Occipital lobe (tissue), 3 donors: ENCODE measurements at places on chromosomes 2 and 18.

GRCh38 chr18:52570975-52571374 is 231.0 kb downstream of the DCC start:
- no peak for DNase-seq

GRCh38 chr2:60247471-60247870 is 306.0 kb downstream of the BCL11A start:
- no peak for DNase-seq

DNA sequence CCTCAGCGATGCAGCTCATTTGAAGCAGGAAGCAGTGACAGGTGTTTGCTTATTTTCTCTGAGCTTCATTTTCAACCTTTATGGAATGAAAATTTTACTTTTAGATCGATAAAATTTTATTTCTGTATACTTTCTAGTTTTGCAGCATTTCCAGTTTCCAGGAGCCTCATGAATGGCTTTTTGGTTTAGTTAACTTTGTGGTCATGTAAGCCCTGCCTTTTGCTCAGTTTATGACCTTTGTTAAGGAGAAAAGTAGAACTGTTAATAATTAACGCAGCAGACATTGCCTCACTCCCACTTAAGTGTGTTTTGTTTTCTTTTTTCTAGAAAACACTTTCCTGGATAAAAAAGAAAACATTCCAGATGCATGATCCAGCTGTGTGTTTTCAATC is 4.4 kb upstream of the FARP2 start:
- no peak for DNase-seq

DNA sequence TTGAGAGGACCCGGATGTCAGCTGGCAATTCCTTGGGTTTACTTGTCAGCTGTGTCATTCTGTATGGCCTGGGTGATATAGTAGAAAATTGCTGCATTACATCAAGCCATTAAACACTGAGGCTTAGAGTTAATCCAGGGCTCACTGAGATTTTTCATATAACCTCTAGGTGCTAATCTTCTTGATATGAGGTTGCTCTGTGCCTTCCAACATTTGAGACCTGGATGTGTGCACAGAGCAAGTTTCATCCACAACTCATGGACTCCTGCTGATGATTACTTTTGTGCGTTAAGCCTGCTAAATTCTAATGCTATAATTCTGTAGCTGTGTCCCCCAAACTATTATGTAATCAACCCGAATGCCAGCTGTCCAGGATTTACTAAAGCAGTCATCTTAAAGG is 178.4 kb upstream of the CDH20 start:
- DNase-seq = no peak

GRCh38 chr2:164560181-164560792 is 61.0 kb downstream of the GRB14 start:
- no peak for DNase-seq
